A549 treated with AZD2906 at 1 μM for 4 hours (cell line): ENCODE measurements at places on chromosomes 3 and 15. TPM values are rescaled to one million over a fixed set of nuclear protein-coding genes. Genes with fewer than 3 reads are reported as not detected.

Gene DCLK3
- 0.01 TPM in 1 of 5 replicates, not detected in the others for total RNA-seq

Gene HYKK
- 5.8 to 8.9 TPM (median 6.3 TPM) in 5 replicates for total RNA-seq

Gene SLC27A2
- 31.2 to 36.2 TPM (median 35.5 TPM) in 5 replicates for total RNA-seq

Gene CFAP161
- not detected in 5 replicates for total RNA-seq

Gene SEMA6D
- total RNA-seq = not detected in 5 replicates

Gene GOLGA6B
- 0.06 TPM in 1 of 5 replicates, not detected in the others for total RNA-seq

Gene BCHE
- total RNA-seq = 0.63 to 1.1 TPM (median 0.85 TPM) in 5 replicates

Gene EHHADH
- total RNA-seq = 2.4 to 3.5 TPM (median 2.9 TPM) in 5 replicates

Gene PRR20G
- 1.4 to 2.8 TPM (median 2.6 TPM) in 5 replicates for total RNA-seq

Gene MUSTN1
- total RNA-seq = 0.21 TPM in 1 of 5 replicates, not detected in the others

Gene SLC28A1
- not detected in 5 replicates for total RNA-seq

Gene GOLGA6L10
- total RNA-seq = 0.28 to 0.67 TPM (median 0.43 TPM) in 5 replicates

Gene RPP14
- 8.3 to 13.2 TPM (median 9.5 TPM) in 5 replicates for total RNA-seq

Gene CCDC80
- total RNA-seq = 37.7 to 74.4 TPM (median 51.6 TPM) in 5 replicates

Gene PCNP
- total RNA-seq = 89.7 to 111 TPM (median 100 TPM) in 5 replicates

Gene CTXN2
- 0.02 to 0.05 TPM in 2 of 5 replicates, not detected in the others for total RNA-seq

Gene THRB
- 1.1 to 2.1 TPM (median 1.6 TPM) in 5 replicates for total RNA-seq

Gene CD86
- total RNA-seq = 0.07 TPM in 1 of 5 replicates, not detected in the others

Gene SPSB4
- total RNA-seq = 0.11 to 0.28 TPM (median 0.19 TPM) in 5 replicates

Gene GOLGA8N
- total RNA-seq = 0.95 to 2.1 TPM (median 1.2 TPM) in 5 replicates

Gene MEX3B
- 3.6 to 4.6 TPM (median 4.0 TPM) in 5 replicates for total RNA-seq

Gene CFAP91
- 0.23 to 0.35 TPM (median 0.25 TPM) in 4 of 5 replicates, not detected in the other for total RNA-seq

Gene LRRC31
- not detected in 5 replicates for total RNA-seq

Gene ITIH1
- total RNA-seq = not detected in 5 replicates

Gene HCLS1
- 0.08 to 0.18 TPM (median 0.15 TPM) in 5 replicates for total RNA-seq

Gene ETV5
- 24.5 to 29.4 TPM (median 28.4 TPM) in 5 replicates for total RNA-seq
